ENCODE measurements at places on chromosomes 13 and 19.

- peak; percentile 85 for DNase-seq
Measured at GRCh38 chr19:48646001-48646721, at the start of gene CA11. CA11 (minus strand) TSS chr19:48646187; CDS start chr19:48645632, 555 bp downstream.

DNA sequence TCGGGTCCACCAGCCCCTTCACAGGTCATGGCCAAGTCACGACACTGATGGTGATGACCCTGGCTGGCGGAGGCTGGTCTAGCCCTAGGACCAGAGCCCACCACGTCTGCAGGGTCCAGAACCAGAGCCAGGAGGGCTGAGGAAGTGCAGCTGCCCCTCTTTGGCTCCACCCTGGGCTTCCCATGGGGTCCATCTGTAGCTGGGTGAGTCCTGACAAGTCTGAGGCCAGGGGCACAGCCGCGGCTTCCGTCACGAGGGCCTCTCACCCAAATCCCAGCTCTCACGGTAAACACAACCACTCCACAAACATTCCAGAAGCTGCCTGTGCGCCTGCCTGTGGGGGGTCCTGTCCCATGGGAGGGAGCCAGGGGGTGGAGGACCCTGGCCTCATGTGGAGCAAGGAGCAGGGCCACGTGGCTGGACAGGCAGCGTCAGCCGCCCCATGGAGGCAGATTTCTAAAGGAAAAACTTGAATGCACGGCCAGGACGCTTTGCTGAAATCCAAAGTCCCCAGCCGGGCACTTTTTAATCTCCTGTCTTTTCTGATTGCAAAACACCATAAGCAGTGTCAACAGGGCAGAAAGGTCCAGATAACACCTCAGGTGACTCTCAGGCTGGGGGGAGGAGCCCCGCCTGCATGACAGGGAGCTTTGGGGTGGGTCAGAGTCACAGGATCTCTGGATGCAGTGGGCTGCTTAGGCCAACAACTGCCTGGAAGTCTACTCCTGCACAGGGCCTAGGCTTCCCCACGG, 29.9 kb downstream of the CEBPG start:
- peak; percentile 92 for DNase-seq

GRCh38 chr19:17646441-17646840, 41.7 kb downstream of the UNC13A start:
- no peak for DNase-seq

DNA sequence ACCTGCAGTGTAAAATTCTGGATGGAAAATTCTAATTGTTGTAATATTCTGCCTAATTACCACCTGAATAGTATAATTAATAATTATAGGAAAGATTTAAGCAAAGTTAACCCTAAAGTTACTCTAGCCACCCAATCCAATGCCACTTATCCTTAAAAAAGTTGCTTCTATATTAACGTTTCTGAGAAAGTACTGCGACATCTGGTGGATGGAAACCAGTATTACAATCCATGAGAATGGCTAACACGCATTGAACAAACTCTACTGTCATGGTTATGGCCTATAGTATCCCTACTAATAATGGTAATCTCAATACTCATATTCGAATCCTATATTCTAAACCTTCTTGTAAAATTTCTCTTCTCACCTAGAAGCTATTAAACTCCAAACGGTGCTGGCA, 1551.8 kb downstream of the SLITRK1 start:
- no peak for DNase-seq

DNA sequence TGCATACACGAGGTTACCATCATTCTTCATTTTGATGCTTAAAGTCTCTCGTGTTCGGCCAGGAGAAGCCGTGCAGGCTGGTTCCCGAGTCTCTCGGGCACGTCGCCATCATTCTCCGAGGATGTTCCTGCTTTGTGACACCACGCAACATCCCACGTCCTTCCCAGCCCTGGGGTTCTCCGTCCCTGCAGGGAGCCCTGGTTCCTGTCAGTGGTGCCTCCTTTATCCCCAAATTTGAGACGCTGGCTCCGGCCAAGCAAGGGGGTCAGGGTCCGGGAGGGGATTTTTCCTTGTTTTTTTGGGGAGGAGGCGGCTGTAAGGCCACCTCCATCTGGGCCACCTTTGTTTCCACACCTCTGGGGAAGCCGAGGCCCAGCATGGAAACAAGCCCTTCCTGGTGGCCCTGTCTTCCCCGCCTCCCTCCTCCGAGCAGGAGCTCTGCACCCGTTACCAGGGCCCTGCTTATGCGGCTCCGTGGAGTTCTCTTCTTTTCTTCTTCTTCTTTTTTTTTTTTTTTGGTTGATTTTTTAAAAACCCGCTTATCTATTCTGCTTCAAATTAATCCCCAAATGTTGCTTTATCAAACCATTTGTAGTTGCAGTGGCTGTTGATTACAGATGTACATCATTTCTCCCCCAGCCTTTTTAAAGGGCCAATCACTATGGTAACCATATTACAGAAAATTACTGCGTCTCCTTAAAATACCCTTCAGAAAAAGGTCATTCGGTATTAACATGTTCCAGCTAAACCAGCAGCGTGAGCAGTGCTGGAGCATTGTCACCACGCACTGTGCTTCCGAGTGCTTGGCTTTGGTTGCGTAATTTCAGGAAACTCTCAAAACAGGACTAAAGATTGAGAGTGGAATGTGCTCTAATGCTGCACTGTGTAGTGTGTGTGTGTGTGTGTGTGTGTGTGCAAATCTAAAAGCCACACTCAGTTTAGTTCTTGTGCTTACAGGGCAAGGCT, 50.4 kb downstream of the TEX29 start:
- no peak for DNase-seq

DNA sequence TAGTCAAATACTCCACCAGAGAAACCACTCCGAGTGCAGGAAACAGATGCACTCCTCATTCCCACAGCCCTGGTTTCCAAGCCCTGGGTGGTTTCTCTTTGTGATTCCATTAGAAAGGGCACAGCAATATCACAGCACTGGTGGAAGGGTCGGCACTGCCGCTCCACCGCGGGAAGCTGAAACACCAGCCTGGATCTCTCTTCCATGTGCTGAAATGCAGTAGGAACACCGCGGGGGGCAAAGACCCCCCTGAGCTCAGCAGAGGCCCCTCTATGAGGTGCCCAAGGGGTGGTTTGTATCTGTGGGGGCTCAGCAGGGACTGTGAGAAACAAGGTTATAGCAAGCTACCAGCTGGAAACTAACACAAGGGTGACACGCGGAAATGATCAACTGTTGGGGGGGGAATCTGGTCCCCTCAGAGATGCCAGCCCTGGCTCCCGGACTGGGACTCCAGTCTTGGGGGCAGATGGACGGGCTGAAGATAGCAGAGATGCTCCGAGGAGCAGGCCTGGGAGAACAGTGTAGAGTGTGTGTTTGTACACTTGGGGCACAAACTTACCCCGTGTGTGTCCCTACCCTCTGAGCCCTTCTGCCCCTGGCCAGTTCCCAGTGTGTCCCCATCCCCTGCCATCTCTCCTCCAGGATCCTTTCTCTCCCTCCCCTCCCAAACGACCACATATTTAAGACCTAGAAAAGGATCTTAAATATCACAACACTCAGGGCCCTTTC, 1.8 kb downstream of the ZFR2 start:
- no peak for DNase-seq

DNA sequence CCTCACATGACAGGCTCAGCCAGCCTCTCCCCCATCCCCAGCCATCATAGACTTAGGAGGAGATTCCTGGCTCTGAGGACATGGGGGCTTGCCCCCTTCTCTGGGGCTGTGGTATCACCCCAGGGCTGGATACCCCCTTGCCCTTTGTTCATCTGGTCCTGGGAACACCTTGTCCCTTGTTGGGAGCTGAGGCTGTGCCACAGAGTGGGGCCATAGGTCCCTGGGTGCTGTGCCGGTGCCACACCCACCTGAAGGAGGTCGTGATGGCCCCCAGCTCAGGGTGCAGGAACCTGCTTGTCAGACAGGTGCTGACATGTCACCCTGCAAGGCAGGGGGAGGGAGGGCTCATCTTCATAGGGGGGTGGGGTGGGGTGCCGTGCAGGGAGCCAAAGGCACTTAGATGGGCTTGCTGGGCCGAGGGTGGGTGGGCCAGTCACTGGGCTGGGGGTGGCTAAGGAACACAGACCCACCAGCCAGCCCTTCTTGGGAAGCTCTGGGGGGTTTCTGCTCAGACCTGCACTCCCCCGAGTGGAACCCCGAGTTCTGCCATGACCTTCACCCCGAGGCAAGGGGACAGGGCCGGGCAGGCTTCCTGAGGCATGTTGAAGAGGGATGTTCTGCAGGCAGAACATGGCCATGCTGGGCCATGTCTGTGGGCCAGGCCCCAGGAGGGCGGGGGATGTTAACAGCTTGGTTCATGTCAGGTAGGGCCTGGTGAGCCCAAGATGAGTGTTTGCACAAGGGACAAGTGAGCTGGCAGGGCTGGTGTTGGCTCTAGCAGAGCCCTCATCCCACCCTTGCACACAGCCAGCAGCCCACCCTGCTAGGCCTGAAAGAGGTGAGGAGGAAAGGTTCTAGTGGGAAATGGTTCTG, 28.0 kb downstream of the TSSK6 start:
- DNase-seq: no peak

DNA sequence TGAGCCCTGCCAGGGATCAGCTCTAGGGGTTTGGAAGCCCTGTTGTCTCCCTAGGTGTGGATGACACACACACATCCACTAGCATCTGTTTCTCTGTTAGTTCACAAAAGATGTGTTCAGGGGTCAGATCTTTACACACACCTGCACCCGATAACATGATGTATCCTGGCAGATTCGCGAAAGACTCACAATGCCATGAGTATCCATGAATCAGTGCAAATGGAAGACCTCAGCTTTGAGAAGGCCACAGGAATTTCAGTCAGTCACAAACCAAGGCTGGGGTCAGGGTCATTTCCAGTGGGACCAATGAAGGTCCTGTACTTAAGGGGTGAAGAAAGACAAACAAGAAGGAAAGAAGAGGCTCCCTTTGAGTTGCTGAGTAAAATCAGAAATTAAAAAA, 898.2 kb downstream of the UQCRFS1 start:
- DNase-seq: no peak

GRCh38 chr13:74214321-74214720, 80.1 kb upstream of the KLF12 start:
- DNase-seq: no peak
